Breast epithelium (tissue), 4 donors: ENCODE measurements at places on chromosomes 3 and 15. TPM values are rescaled to one million over a fixed set of nuclear protein-coding genes. Genes with fewer than 3 reads are reported as not detected.

- no peak for DNase-seq
- H3K27me3 ChIP-seq = no peaks in the 10 kb centered on the region
- H3K27ac ChIP-seq = no peak overlapping the region
- no peaks in the 10 kb centered on the region for H3K4me1 ChIP-seq
- no peaks in the 10 kb centered on the region for H3K36me3 ChIP-seq
Observed at GRCh38 chr3:182309120-182309519, 484.2 kb upstream of the ATP11B start.

DNA sequence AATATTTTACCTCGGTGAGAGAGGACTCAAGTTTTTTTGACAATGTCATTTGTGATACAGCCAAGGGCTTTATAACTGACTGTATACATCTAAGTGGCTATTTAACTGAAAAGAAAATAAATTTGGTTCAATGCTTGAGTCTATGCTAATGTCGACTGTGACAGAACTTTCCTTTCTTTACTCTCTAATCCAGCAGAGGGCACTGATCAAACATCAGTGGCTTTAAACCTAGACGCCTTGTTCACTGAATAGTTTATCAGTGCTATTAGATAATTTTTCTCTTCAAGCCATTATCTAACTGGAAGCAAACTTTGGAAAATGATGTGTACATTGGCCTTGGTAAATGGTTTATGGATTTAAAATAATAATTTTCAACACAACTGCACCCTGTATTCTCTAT, 285.1 kb downstream of the CHL1 start:
- no peaks in the 10 kb centered on the region for H3K4me1 ChIP-seq
- no peak overlapping the region for H3K27ac ChIP-seq
- no peak for DNase-seq

GRCh38 chr3:63343674-63344073, 65.6 kb downstream of the SYNPR start:
- H3K36me3 ChIP-seq = no peaks in the 10 kb centered on the region
- H3K27me3 ChIP-seq = no peaks in the 10 kb centered on the region
- no peaks in the 10 kb centered on the region for H3K4me1 ChIP-seq
- peak; percentile 40 for DNase-seq

- H3K27me3 ChIP-seq = no peaks in the 10 kb centered on the region
- DNase-seq = no peak
- H3K4me1 ChIP-seq = peaks cover 5% of the 10 kb centered on the region
- H3K36me3 ChIP-seq = no peaks in the 10 kb centered on the region
- peak overlapping the region; percentile 12 for H3K4me3 ChIP-seq
- peak overlapping the region; percentile 82 for H3K27ac ChIP-seq
Observed at GRCh38 chr15:75723171-75723846, 10.7 kb upstream of the CSPG4 start.

- no peak for DNase-seq
- no peak overlapping the region for H3K27ac ChIP-seq
- no peaks in the 10 kb centered on the region for H3K4me1 ChIP-seq
- no peaks in the 10 kb centered on the region for H3K27me3 ChIP-seq
- H3K36me3 ChIP-seq = no peaks in the 10 kb centered on the region
Observed at GRCh38 chr3:6189384-6189783, 671.5 kb upstream of the GRM7 start.

DNA sequence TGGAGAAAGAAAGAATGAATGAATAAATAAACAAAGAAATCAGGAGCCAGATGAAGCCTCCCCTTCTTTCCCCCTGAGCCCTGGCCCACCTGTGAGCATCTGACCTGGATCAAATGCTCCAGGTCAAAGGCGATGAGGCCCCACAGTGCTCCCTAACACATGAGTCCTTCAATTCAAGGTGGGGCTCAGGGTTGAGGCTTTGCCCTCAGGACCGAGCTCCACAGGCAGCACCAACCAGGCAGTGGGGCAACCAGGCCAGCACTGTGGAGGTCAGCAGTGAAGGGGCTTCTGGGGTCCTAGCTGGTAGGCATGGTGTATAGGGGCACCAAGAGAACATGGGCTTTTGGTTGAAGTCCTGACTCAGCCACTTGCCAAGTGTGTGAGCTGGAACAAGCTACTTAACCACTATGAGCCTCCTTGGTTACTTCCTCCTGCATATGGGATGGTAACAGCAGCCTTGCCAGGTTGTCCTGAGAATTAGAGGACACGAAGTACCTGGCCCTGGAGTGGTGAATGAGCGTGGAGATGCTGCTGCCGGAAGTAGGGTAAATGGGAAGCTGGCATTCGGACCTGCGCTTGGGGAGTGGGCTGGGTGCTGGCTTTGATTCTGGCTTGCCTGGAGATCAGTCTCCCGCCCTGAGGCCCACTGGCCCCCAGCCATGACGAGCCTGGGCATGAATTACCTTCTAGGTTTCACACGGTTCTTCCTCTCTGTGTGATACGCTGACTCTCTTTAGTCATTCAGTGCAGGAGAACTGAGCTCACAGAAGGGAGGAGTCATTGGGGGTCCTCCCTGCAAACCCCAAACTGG, 10.0 kb upstream of the PAQR5 start:
- no peaks in the 10 kb centered on the region for H3K27me3 ChIP-seq
- no peak for DNase-seq
- H3K4me3 ChIP-seq = no peak overlapping the region
- H3K4me1 ChIP-seq = no peaks in the 10 kb centered on the region
- no peaks in the 10 kb centered on the region for H3K36me3 ChIP-seq
- H3K27ac ChIP-seq = peak overlapping the region; percentile 6

IFRD2 gene
- total RNA-seq = 50.4 TPM

GRCh38 chr15:65033659-65034269, 4.3 kb upstream of the MTFMT start:
- no peak overlapping the region for H3K27ac ChIP-seq
- H3K27me3 ChIP-seq = no peaks in the 10 kb centered on the region
- H3K4me3 ChIP-seq = no peak overlapping the region
- no peak for DNase-seq

DNA sequence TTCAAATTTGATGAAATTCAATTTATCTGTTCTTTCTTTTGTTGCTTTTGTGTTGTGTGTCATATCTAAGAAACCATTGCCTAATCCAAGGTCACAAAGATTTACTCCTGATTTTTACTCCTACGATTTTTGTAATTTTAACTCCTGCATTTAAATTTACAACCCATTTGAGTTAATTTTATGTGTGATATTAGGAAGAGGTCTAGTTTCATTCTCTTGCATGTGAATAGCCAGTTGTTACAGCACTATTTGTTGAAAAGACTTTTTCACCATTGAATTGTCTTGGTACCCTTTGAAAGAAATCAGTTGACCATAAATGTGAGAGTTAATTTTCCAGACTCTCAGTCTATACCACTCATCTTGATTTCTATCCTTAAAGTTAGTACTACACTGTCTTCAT, 23.9 kb downstream of the CRTAP start:
- H3K4me1 ChIP-seq = no peaks in the 10 kb centered on the region
- peaks cover 5% of the 10 kb centered on the region for H3K36me3 ChIP-seq
- no peak overlapping the region for H3K4me3 ChIP-seq
- H3K27me3 ChIP-seq = no peaks in the 10 kb centered on the region
- H3K27ac ChIP-seq = no peak overlapping the region

GOLGA8N gene
- total RNA-seq = 12.1 TPM

GRCh38 chr15:68801572-68802148, 19.0 kb downstream of the ANP32A start:
- DNase-seq = no peak
- no peaks in the 10 kb centered on the region for H3K27me3 ChIP-seq
- no peaks in the 10 kb centered on the region for H3K36me3 ChIP-seq
- H3K4me1 ChIP-seq = no peaks in the 10 kb centered on the region

DNA sequence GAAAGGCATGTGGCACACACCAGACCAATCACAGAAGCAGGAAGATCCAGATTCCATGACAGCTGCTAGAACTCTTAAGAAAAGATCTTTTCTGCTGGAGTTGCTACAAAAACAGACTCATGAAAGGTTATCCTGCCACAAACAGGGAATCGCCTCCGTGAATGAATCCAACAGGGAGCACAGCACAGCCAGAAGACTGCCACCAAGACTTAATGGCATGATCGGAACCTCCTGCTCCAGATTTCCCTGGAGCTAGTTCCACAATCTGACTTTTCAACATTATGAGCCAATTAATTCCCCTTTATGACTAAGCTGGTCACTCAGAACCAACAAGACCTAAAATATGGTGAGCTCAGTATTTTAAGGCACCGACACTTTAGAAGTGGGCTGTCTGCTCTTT, 232.5 kb downstream of the FOXP1 start:
- no peak overlapping the region for H3K4me3 ChIP-seq
- no peak overlapping the region for H3K27ac ChIP-seq
- H3K36me3 ChIP-seq = no peaks in the 10 kb centered on the region
- no peaks in the 10 kb centered on the region for H3K27me3 ChIP-seq

GRCh38 chr3:195129072-195129643, 141.8 kb downstream of the XXYLT1 start:
- no peaks in the 10 kb centered on the region for H3K36me3 ChIP-seq
- no peaks in the 10 kb centered on the region for H3K27me3 ChIP-seq
- H3K4me3 ChIP-seq = no peak overlapping the region
- no peak for DNase-seq
